CD4-positive, alpha-beta T cell treated with Interleukin-21 for 1 hour (primary cell): ENCODE measurements at places on chromosomes 13 and 19.

DNA sequence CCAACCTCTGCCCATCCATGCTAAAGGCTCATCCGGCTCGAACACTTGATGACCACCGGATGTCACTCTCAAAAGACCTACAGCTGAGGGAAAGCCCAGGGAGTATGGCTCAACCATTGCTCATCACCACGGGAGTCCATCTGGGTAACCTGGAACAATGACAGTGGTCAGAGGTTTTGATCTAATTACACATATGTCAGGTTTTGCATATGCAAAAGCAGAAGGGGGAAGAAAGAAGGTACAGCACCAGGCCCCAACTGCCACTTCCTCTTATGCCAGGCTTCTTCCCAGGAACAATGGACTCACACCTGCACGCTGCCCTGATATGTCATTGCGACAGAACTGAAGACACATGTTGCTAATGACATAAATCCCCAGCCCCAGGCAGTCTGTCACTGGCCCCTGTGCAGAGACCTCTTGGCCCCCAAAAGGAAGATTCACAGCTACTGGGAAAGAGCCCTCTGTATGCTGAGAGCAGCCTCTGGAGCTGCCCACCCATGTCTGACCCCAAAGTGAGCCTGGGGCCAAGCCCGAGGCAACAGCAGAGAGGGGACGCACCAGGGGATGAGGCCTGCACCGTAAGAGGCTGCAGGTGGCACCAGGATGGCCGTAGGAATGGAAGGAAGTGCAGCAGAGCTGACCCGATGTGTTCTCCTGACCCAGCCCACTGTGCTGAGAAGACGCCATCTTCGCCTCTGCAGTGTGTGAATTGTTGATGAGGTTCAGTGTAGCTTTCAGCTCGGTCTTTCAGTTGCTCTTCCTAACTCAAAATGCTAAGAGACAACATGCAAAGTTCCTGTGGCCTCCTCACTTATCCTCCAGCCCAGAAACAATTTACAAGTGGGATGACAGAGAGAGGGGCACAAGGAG lies 26.3 kb downstream of the EPS15L1 start:
- DNase-seq: no peak

DNA sequence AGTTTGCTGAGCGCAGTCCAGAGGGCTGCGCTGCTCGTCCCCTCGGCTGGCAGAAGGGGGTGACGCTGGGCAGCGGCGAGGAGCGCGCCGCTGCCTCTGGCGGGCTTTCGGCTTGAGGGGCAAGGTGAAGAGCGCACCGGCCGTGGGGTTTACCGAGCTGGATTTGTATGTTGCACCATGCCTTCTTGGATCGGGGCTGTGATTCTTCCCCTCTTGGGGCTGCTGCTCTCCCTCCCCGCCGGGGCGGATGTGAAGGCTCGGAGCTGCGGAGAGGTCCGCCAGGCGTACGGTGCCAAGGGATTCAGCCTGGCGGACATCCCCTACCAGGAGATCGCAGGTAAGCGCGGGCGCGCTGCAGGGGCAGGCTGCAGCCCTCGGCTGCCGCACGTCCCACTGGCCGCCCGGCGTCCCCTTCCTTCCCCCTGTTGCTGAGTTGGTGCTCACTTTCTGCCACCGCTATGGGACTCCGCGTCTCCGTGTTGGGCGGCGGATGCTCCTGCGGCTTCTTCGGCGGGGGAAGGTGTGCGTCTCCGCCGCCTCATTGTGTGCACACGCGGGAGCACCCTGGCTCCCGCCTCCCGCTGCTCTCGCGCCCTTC lies 772 bp downstream of the GPC6 start:
- DNase-seq: no peak

- DNase-seq: no peak
Measured at GRCh38 chr19:17264641-17264979, at the start of gene USHBP1. Gene USHBP1, minus strand, starts transcription at chr19:17264745. Its CDS starts 446 bp downstream, at chr19:17264299.

DNA sequence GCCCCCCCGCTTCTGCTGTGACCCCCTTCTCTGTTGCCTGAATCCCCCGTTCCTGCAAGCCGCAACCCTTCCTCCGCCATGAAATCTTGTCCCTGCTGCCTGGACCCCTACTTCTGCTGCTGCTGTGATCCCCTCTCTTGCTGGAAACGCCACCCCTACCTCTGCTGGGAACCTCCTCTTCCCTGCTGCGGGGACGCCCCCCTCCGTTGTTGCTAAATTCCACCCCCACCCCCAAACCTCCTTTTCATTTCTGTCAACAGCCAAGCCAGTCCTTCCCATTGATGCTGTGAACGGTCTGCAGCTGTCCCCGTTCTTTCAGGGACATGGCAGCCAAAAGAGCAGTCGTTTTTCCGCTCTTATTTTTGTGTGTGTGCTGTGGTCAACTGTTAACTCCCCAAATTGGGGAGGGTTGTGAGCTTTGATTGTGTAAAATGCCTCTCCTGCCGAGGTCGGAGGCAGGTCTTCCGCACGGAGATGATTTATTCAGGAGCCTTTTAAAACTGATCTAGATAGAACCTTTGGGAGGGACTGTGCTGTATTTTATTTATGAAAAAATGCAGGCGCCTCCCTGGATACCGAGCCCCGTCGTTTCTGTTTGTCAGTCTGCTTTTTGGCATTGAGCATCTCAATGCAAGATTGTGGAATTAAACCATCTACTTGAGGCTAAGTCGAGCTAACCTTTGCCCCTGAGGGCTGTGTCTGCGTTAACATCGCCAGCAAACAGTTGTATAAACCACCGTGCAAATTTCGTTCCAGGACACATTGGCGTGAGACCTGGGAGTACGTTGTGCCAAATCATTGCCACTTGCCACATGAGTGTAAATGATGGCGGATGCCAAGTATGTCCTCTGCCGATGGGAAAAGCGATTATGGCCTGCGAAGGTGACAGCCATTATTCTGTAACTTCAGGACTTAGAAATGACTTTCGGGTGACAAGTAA lies 27.9 kb upstream of the NDUFS7 start:
- no peak for DNase-seq

- DNase-seq: no peak
Measured at GRCh38 chr13:38382946-38383345, 33.3 kb downstream of the UFM1 start.

- no peak for DNase-seq
Measured at GRCh38 chr13:60108589-60108988, 55.1 kb downstream of the DIAPH3 start.
